ENCODE measurements at places on chromosomes 4 and X.
A peak's percentile ranks its signal among the peaks of the same experiment; 100 is the strongest.

DNA sequence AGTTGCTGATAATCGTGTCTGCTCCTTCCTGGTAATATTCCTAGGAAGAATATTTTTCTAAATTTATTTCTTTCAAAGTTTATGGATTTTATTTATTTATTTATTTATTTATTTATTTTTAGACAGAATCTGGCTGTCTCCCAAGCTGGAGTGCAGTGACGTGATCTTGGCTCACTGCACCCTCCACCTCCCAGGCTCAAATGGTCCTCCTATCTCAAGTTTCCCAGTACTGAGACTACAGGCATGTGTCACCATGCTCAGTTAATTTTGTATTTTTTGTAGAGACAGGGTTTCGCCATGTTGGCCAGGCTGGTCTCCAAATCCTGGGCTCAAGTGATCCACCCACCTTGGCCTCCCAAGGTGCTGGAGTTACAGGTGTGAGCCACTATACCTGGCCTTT is 48.9 kb downstream of the PDLIM5 start:
- no peak for DNase-seq

DNA sequence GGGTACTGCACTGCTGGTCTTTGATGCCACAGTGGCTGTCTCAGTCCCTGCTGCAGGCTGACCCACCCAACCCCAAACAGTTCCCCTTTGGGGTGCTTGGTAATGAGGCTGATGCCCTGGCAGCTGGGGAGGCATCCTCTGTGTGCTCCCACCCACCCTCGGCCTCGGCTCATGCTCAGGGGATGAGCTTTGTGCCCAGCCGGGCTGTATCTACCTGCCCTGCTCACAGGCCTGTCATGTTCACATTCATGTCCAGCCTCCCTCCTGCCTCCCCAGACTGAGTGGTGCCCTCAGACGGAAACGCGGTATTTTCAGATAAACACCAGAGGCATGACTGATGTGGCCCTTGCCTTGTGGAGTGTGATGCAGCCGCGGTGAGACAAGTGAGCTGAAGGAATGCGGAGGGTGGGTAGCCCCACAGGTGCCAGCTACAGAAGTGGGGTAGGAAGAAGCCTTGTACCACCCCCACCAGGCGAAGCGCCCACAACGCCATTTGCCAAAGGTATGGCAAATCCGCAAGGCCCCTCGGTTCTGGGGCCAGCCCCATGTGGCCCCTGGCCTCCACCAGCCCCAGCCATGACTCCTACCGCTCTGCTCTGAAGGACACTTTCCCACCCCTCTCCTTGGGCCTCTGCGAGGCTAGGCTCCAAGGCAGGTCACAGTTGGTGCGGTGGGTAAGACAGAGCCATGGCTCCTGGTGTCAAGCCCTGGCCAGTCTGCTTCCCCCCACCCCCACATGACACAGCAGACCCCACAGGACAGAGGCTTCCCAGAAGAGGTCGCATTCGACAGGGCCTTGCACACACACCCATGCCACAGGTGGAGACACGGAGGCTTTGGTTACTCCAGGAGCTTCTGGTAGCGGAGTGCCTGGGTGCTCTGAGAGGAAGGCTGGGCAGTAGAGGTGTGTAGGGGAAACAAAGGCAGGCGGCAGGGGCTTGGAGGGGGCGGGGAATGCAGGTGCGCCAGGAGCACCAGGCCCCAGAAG is 1.8 kb upstream of the RENBP start:
- DNase-seq: no peak

DNA sequence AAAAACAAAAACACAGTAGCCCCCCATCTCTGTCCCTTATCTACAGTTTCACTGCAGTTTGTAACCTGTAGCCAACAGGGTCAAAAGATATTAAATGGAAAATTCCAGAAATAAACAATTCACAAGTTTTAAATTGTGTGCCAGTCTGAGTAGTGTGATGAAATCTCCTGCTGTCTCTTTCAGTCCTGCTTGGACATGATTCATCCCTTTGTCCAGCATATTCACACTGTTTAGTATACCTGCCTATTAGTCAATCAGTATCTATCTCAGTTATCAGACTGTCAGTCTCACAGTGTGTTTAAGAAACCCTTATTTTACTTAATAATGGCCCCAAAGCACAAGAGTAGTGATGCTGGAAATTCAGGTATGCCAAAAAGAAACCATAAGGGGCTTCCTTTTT is 21.9 kb downstream of the CNOT6L start:
- no peak for DNase-seq

- no peak for DNase-seq
Measured at GRCh38 chr4:151296227-151296626, 19.3 kb downstream of the PRSS48 start.

- no peak for DNase-seq
Measured at GRCh38 chr4:138788857-138789256, 226.7 kb upstream of the NOCT start.

DNA sequence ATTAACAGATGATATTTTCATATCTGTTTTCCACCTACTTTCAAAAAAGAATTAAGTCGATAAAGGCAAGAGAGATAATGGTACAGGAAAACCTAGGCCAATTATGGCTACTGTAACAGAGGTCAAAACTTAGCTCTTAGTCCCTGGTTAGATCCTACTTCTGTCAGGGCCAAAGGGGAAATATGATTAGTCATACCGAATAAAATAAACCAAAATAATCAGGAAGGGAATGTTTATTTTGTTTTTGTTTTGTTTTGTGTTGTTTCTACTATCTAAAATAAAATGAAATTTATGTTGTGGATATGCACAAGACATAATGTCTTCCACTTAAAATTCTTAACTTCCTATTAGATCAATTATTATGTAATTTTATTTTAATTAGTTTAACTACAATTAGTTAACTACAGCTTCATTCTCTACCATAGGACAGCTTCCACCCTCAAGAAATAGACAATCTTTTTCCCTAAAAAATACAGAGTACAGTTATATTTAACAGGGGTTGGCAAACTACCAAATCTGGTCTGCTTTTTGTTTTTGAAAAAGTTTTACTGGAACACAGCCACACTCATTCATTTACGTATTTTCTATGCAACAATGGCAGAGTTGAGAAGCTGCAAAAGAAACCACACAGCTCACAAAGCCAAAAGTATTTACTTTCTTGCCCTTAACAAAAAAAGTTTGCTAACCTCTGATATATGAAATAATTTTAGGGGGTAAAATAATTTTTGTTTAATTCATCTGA is 25.4 kb downstream of the TMEM47 start:
- DNase-seq: no peak

DNA sequence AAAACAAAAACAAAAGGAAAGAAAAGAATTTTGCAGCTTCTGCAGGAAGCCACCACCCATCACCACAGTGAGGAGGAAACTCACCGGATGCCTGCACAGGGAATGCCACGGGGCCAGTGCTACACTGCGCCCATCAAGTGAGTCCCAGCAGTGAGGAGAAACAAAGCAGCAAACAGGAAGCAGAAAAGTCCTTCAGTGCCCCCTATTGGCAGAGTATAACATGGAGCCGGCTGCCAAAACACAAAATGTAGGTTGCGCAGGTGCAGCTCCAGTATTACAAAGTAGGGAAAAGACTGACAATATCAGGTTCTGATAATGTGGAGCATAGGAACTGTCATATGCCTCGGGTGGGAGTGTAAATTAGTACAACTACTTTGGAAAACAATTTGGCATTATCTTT is 23.3 kb upstream of the SCML2 start:
- no peak for DNase-seq

DNA sequence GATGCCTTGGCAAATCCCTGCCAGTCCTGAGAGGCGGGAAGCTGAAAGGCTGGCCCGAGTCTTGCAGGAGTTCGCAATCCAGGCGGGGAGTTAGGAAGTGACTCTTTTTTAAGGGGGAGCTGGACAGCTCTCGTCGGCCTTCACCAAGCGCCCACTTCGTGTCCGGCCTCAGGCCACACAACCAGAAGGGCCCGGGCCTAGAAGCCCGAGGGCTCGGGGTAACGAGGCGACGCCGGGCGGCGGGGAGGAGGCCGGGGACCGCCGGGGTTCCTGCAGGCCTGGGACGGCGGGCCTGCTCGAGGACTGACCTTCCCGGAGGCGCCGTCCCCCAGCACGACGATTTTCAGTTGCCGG is 395 bp downstream of the RAB28 start:
- DNase-seq: peak; percentile 1

- DNase-seq: no peak
Measured at GRCh38 chr4:7831330-7831729, 108.3 kb downstream of the AFAP1 start.

GRCh38 chr4:10048941-10049697 is 27.8 kb upstream of the SLC2A9 start:
- no peak for DNase-seq

DNA sequence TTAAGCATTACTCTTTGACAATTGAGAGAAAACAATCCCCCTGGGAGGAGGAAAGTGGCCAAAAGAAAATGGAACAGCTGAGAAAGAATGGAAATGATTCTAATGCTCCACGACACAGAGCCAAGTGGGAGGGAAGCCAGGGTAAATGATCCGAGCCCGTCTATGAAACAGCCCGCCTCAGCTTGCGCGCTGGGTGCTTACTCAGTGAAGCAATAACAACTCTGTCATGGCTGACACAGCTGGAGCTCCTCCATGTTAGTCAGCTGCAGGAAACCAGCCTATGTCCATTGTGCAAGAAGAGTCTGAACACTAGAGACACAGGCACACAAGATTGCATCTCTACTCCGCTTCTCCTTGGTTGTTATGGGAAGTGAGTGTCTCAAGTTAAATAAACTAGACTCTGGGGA is 19.3 kb downstream of the NOA1 start:
- no peak for DNase-seq

DNA sequence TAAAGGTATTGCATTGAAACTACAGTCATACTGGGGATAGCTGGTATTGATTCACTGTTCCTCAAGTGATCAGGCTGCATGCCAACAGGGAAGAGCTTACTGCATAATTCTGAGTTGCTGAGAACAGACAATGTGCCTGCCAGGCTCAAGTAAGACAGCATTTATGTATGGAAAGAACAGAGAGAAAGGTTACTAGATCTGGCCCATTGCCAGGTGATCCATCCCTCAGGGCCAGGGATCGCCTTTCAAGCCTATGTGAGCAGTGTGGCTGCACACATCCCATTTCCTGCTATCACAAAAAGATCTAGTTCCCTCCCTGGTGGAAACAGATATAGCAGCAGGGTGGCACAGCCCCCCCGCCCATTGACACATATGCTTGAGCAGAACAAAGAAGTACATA is 254.0 kb downstream of the TMA16 start:
- no peak for DNase-seq

DNA sequence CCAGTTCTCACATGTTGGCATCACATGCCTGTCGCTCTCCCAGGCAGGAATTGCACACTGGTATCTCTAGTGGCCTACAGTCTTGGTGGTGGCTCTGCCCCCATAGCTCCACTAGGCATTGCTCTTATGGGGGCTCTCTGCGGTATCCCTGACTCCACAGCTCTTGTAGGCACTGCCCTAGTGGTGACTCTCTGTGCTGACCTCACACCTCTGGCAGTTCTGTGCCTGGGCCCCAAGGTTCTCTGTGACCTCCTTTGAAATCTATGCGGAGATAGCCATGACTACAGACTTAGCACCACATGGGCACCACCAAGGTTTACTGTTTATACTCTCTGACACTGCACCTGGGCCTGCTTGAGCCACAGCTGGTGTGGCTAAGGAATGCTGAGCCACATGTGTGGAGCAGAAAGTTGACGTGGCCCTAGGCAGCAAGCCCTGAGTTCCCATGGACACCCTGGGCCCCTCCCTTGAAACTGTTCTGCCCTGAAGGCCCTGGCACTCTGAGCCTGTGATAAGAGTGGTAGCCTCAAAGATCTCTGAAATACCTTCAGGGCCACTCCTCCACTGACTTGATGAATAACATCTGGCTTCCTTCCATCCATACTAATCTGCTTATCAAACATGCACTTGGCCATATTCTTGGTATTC is 8.0 kb downstream of the SLC9B1 start:
- DNase-seq: no peak

Measured in GM12891 (cell line).